Thoracic aorta (tissue), 2 donors: ENCODE measurements at places on chromosomes 16 and 17.

- no peaks in the 10 kb centered on the region for H3K36me3 ChIP-seq
- no peak for DNase-seq
- H3K27me3 ChIP-seq = no peaks in the 10 kb centered on the region
- no peak overlapping the region for H3K27ac ChIP-seq
- H3K4me1 ChIP-seq = no peaks in the 10 kb centered on the region
- H3K4me3 ChIP-seq = no peak overlapping the region
Observed at GRCh38 chr16:5944971-5945370, 847.4 kb upstream of the EEF2KMT start.

- no peak for DNase-seq
- H3K27me3 ChIP-seq = no peaks in the 10 kb centered on the region
- no peaks in the 10 kb centered on the region for H3K36me3 ChIP-seq
- H3K4me1 ChIP-seq = no peaks in the 10 kb centered on the region
- H3K27ac ChIP-seq = no peak overlapping the region
Observed at GRCh38 chr17:73140566-73140965, 24.2 kb upstream of the SSTR2 start.

- DNase-seq = no peak
- H3K4me3 ChIP-seq = peak overlapping the region; percentile 80
- H3K36me3 ChIP-seq = no peaks in the 10 kb centered on the region
- H3K4me1 ChIP-seq = peaks cover 15% of the 10 kb centered on the region
- no peaks in the 10 kb centered on the region for H3K27me3 ChIP-seq
Observed at GRCh38 chr16:90020260-90020837, 1.1 kb upstream of the DBNDD1 start.

GRCh38 chr17:83081684-83082201, 2.3 kb downstream of the METRNL start:
- H3K27ac ChIP-seq = peak overlapping the region; percentile 87
- peaks cover 8% of the 10 kb centered on the region for H3K36me3 ChIP-seq
- peak overlapping the region; percentile 96 for H3K4me3 ChIP-seq
- DNase-seq = no peak
- no peaks in the 10 kb centered on the region for H3K27me3 ChIP-seq

DNA sequence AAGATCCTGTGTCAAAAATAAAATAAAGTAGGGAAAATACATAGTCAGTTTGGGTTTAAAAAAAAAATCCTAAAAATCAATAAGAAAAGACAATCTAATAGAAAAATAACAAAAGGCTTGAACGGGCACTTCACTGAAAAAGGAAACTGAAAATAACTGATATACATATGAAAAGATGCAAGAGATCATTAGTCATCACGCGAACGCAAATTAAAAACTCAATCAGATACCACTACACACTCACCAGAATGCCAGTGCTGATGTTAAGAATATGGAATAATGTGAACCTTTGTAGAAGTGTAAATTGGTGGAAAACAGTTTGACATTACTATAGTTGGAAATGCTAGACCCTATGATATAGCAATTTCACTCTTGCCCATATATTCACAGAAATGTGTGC, 14.6 kb downstream of the GNGT2 start:
- no peak overlapping the region for H3K4me3 ChIP-seq
- no peak for DNase-seq
- H3K27ac ChIP-seq = no peak overlapping the region
- H3K4me1 ChIP-seq = no peaks in the 10 kb centered on the region
- no peaks in the 10 kb centered on the region for H3K27me3 ChIP-seq
- no peaks in the 10 kb centered on the region for H3K36me3 ChIP-seq

DNA sequence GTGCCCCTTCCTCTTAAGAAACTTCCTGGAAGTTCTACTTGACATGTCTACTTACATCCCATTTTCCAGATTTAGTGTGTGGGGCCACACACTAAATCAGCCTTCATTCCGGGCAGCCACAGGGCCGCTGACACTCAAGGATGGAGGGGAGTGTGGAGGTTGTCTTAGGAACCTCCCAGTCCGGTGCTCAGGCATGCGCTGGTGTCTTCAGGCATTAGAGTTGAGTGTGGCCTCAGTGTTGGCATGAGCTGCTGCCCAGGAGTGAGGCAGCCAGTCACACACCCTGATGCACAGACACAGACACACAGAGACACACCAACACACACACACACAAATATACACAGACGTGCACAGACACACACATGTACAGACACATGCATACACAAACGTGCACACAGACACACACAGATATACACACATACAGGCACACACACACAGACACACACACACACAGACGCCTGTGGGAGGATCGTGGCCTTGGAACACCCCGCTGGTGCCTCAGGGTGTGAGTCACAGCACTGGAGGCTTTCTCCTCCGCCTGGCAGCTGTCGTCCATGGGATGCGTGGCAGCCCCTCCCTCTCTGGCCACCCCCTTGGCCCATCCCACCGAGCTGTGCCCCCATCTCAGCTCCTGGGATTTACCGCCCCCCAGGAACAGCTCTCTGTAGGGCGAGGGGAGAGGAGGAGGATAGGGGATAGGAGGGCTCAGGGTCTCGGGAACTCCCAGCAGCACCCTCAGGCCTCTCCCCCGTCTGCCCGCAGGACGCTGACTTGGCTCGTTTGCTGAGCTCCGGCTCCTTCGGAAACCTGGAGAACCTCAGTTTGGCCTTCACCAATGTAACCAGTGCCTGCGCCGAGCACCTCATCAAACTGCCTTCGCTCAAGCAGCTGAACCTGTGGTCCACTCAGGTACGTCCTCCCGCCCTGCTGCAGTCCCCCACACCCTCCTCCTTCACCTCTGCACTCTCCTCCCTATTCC, 75.6 kb upstream of the PLCG2 start:
- H3K4me1 ChIP-seq = no peaks in the 10 kb centered on the region
- no peak overlapping the region for H3K27ac ChIP-seq
- H3K4me3 ChIP-seq = no peak overlapping the region
- no peak for DNase-seq
- peaks cover 13% of the 10 kb centered on the region for H3K36me3 ChIP-seq
- H3K27me3 ChIP-seq = no peaks in the 10 kb centered on the region
